ENCODE measurements at places on chromosomes 3 and 15. TPM values are rescaled to one million over a fixed set of nuclear protein-coding genes. Genes with fewer than 3 reads are reported as not detected.
A peak's percentile ranks its signal among the peaks of the same experiment; 100 is the strongest.

DNA sequence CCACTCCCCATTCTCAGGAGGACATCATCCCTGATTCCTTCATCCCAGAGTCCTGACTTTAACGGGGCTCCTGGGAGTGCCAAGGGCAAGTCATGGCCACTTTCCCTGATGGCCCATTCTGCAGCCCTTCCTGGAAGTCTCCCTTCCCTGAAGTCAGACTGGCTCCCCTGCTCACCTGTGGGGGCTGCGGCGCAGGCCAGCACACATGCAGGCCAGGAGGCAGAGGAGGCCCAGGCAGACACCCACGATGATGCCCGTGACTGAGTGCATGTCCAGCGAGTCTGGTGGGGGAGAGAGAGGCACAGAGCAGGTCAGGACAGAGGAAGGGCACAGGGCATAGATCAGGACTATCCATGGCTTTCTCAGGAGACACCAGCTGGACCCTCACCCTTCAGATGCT lies 8.6 kb upstream of the IGDCC3 start:
- no peak for DNase-seq

GRCh38 chr15:39407116-39407515 lies 173.8 kb upstream of the THBS1 start:
- peak; percentile 69 for DNase-seq

GRCh38 chr15:83115831-83116565 lies 8.6 kb downstream of the TM6SF1 start:
- DNase-seq, result no peak

Gene GRK7
- not detected for total RNA-seq
